WTC11 (cell line): ENCODE measurements at places on chromosomes 2 and 18.
A peak's percentile ranks its signal among the peaks of the same experiment; 100 is the strongest.

DNA sequence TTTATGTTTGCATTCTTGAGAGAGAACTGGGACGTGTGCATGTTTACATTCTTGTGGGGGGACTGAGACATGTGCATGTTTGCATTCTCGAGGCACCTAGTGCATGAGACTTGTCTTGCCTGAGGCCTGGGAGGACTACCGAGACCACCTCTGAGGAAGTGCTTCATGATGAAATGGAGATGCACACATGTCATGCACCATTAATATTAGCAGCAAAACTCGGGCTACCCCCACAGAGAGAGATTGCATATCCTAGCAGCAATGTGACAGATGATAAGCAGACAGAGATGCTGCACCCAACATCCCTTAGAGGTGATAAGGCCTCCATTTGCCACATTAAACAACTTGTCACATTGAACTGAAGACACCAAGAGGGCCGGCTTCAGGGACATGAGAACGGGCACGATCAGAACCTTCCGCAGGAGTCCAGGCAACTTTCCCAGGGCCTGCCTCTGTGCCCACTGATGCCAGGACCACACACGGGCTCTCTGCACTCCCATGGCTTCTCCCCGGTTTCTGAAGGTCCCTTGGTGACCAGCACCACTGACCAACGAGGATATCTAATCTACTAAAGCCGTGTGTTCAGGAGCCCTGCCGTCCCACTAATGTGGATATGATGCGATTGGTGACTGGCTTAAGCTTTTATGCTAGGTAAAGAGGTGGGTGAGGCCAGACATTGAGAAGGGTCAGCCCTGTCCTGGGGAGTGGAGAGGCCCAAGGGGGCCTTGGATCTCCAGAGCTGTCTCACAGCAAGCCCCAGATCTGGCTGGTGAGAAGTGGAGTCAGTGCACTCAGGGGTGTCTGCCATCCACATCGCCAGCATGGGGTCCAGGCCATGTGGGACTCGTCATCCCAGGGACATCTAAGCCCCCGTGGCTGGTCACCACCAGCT lies 208.3 kb downstream of the NDUFA10 start:
- no peak for DNase-seq
- H3K36me3 ChIP-seq = no peaks in the 10 kb centered on the region
- H3K27ac ChIP-seq = no peak overlapping the region
- H3K4me1 ChIP-seq = no peaks in the 10 kb centered on the region
- no peaks in the 10 kb centered on the region for H3K27me3 ChIP-seq

GRCh38 chr2:79389481-79389880 lies 123.4 kb upstream of the CTNNA2 start:
- no peak for DNase-seq
- H3K36me3 ChIP-seq = no peaks in the 10 kb centered on the region
- H3K4me3 ChIP-seq = no peak overlapping the region
- no peak overlapping the region for H3K27ac ChIP-seq

DNA sequence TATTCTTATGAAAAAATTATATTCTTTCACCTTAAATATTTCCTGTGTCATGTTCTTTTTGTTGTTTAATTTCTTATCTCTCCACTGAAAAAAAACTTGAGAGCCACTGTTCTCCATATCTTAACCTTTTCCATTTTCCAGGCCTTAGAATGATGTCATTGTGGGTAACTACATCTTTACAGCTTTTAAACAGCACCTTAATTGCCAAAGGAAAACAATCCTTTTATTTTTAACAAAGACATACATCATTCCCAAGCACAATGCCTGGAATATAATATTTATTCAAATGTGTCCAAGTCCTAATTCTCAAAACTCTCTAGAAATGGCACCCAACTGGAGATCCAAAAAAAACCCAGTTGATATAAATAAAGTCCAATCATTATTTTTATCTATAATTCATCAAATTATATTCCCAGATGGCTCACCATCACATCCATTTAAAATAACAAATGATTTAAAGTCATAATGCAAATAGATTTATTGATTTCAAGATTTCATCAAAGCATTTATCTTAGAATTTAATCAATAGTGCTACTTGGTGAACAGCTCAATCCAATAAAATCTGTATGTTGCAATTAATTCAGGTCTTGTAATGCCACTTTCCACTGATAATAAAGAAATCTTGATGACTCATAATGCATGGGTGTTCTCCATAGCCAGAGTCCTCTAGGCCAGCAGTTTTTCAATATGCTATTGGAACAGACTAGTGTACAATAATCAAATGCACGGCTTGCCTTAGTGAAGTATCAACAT lies 107.1 kb upstream of the MAPRE2 start:
- H3K27ac ChIP-seq = no peak overlapping the region
- no peaks in the 10 kb centered on the region for H3K27me3 ChIP-seq
- no peak for DNase-seq
- H3K36me3 ChIP-seq = no peaks in the 10 kb centered on the region
- peaks cover 5% of the 10 kb centered on the region for H3K4me1 ChIP-seq
- no peak overlapping the region for H3K4me3 ChIP-seq

DNA sequence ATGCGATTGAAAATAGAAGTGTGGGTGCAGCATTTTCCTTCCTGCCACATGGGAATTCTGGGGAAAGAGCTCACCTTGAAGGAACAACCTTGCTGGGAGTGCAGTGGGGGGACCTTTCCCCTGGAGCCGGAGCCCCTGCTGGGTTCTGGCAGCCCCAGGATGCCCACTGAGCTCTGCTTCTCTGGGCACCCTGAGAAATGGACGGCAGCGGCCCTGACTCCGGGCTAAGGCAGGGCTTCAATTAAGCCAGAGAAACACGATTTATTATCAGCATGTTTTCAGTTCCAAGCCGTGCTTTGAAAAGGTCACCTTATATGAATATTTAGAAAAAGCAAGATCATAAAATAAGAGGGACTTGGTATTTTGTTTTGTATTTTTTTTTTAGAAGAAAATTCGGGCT lies 68.5 kb downstream of the KLHL29 start:
- H3K36me3 ChIP-seq = no peaks in the 10 kb centered on the region
- peak overlapping the region; percentile 41; the same call in 1 of the 2 replicates for H3K27ac ChIP-seq
- H3K4me1 ChIP-seq = peaks cover 8% of the 10 kb centered on the region; the same call in 1 of the 2 replicates
- H3K27me3 ChIP-seq = no peaks in the 10 kb centered on the region

- H3K4me3 ChIP-seq = no peak overlapping the region
- peak; percentile 60 for DNase-seq
- H3K27ac ChIP-seq = no peak overlapping the region
- no peaks in the 10 kb centered on the region for H3K27me3 ChIP-seq
- H3K4me1 ChIP-seq = peaks cover 22% of the 10 kb centered on the region
- H3K36me3 ChIP-seq = peaks cover 10% of the 10 kb centered on the region
These were observed 299.4 kb downstream of the AGAP1 start for GRCh38 chr2:235793163-235793752.

DNA sequence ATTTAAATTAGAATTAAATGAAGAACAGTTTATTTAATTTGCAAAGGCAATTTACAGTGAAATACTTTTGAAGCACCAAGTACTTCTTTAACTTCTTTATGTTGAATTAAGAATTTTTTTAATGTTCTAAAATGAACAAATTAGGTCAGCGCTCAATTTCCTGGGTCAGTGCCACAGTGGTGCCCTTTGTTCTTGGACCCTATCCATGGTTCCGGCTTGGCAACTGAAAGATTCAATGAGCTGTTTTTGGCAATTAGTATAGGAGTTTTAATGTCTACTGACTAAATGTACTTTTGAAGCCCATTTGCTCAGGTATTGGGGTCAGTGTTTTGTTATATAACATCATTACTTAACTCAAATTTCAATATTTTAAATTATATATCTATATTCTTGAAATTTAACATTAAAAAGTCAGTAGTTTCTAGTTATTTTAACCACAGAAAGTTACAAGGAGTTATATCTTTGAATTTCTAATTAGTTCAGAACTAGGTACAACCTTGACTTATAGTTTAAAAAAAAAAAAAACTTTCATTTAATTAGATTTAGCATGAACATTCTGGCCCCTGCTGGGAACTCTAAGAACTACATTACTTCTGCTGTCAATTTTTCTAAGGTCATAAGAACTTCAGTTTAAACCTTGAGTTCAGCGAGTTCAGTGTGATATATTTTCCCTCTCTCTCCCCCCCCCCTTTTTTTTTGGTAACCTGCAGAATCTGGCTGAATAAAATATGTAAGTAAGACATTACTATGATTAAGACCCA lies 7.6 kb upstream of the MSTN start:
- H3K4me3 ChIP-seq = no peak overlapping the region
- H3K27ac ChIP-seq = no peak overlapping the region
- no peaks in the 10 kb centered on the region for H3K27me3 ChIP-seq

DNA sequence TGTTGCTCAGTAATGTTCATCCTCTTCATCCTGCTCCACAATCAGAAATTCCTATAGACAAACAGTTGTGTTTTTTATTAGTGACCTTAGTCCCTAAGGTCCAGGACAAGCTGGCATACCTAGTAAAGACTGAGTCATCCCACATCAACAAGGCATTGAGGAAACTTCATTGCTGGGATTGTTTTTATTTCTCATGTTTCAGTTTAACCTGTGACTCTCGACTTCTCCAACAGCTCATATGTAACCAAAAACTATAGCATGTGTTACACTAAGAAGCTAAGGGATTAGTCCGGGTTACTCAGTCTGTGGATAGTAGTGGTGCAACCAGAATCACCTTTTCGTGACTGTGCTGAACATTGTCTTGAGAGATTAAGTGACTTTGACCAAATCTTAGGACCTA lies 292.1 kb downstream of the RDH14 start:
- H3K36me3 ChIP-seq = no peaks in the 10 kb centered on the region
- H3K27me3 ChIP-seq = no peaks in the 10 kb centered on the region
- no peak for DNase-seq
- no peaks in the 10 kb centered on the region for H3K4me1 ChIP-seq

DNA sequence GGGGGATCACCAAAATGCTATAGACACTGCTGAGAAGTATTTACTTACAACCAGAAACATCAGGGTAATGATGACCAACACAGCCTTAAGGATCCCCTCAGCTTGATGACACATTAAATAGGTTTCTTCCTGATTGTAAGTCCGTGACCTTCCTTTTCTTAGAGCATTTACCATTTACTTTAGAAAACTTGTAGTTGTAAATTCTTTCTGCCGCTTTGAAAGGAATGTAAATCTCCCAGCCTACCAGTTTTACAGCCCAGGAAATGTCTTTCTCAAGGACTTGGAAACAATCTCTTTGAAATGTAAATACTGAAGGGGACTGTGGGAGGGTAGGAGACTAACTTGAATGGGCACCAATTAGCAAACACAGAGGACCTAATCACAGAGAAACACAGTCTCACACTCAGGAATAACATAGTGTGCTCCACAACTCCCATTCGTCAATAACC lies 278.6 kb downstream of the DSC3 start:
- H3K4me3 ChIP-seq = peak overlapping the region; percentile 49
- DNase-seq = no peak
- H3K27ac ChIP-seq = peak overlapping the region; percentile 79
- peaks cover 92% of the 10 kb centered on the region for H3K27me3 ChIP-seq
- H3K36me3 ChIP-seq = peaks cover 19% of the 10 kb centered on the region
- H3K4me1 ChIP-seq = peaks cover 47% of the 10 kb centered on the region

DNA sequence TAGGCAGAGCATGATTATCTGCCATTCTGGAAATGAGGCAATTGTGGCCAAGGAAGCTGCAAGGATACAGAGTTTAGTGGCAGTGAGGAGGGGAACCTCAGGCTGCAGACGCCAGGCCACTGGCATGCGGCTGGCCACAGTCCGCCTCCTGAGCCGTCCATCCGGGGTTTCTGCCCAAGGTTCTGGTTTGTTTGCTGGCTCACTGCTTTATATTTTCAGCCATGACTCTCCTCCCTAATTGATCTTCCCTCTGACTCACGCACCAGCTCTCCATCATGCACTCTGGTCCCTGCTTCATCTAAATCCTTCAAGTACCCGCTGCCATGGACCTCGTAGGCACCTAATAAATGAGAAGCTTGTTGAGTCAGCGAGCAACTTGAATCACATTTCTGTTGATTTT lies 107.8 kb upstream of the REV1 start:
- DNase-seq = no peak
- H3K4me1 ChIP-seq = 0 out of 2 replicates have a peak, but pooled peaks cover 6% of the 10 kb centered on the region
- no peaks in the 10 kb centered on the region for H3K27me3 ChIP-seq
- no peak overlapping the region for H3K4me3 ChIP-seq

GRCh38 chr2:231330311-231330710 lies 65.2 kb upstream of the B3GNT7 start:
- H3K27ac ChIP-seq = no peak overlapping the region
- H3K4me1 ChIP-seq = peaks cover 18% of the 10 kb centered on the region
- DNase-seq = no peak
- peaks cover 34% of the 10 kb centered on the region for H3K36me3 ChIP-seq
- no peaks in the 10 kb centered on the region for H3K27me3 ChIP-seq

DNA sequence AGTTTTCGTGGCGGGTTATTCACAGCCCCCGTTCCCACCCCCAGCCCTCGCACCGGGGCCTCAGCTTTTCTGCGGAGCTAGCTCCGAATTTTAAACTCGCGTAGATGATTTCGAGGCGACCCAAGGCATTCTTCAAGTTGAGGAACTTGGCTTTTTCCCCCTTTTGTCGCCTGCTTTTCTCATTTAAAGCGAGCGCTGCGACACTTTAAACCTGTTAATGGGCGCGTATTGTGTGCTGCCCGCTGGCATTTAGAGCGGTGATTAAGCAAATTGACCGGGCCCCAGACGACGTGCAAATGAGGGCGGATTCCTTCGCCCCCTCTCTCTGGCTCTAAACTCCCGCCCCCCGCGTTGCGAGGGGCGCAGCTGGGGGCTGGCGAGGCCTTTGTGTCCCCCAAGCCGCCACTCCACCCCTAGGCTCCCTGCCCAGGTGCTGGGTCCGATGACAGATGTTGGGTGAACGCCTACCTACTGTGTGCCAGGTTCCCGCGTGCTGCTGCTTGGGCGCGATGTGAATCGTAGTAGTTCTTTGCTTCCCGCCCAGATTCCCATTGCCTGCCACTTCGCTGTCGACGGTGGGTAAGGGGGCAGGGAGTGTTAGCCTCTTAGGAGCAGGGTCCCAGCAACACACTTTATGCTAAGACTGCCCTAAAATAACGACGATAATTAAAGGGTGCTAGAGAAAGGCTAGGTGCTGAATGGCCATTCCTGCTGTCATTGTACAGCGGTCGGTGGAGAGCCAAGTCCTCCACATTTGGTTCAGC lies 1.9 kb downstream of the TCF7L1 start:
- peaks cover 55% of the 10 kb centered on the region for H3K4me1 ChIP-seq
- H3K27me3 ChIP-seq = no peaks in the 10 kb centered on the region; the same call in 1 of the 2 replicates
- peak; percentile 80 for DNase-seq
- H3K4me3 ChIP-seq = peak overlapping the region; percentile 83

GRCh38 chr2:163640542-163641193 lies 95.1 kb downstream of the FIGN start:
- H3K4me3 ChIP-seq = no peak overlapping the region
- no peaks in the 10 kb centered on the region for H3K36me3 ChIP-seq
- DNase-seq = no peak
- peaks cover 59% of the 10 kb centered on the region for H3K4me1 ChIP-seq
- no peak overlapping the region for H3K27ac ChIP-seq

DNA sequence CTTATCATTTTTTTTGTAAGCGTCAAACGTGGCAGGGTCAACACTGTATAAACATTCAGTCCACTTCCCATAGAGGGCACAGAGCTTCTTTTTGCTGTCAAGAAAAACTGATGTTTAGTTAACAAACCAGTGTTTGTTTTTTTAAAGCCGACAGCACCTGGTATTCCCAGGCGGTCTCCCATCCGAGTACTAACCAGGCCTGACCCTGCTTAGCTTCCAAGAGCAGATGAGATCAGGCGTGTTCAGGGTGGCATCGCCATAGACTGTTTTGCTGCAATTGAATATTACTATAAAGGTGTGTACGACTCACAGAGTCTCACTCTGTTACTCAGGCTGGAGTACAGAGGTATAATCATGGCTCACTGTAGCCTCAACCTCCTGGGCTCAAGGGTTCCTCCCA lies 31.5 kb downstream of the CABYR start:
- no peaks in the 10 kb centered on the region for H3K27me3 ChIP-seq
- peak overlapping the region; percentile 26; the same call in 1 of the 2 replicates for H3K27ac ChIP-seq
- peaks cover 22% of the 10 kb centered on the region for H3K36me3 ChIP-seq
- no peak for DNase-seq
- no peak overlapping the region for H3K4me3 ChIP-seq
